Activated effector memory CD4-positive, alpha-beta T cell treated with Interleukin-2 at 50 U/mL for 16 hours (primary cell): ENCODE measurements at places on chromosomes 4 and X.

DNA sequence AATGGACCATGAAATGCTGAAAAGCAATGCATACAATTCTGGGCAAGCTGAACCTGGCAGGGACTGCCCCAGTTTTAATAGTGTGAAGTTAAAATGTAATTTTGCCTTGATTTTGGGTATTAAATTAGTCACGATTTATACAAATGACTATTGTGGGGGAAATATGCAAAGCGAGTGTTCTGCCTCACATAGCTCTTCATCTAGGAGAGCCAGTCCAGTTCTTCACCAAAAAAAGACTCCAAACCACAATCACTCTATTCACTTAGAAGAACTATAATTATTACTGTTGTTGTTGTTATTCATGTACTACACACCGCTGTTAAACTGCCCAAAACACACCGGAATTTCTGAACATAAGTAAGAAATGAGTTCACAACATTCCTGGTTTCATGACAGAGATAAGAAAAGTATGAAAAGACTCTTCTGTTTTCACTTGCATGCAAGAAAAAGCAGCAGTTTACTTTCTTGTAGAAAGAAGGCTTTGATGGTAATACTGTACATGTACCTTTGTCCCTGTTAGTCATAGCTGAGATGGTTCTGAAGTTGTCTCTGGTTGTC is 101.9 kb downstream of the QRFPR start:
- DNase-seq, result no peak

DNA sequence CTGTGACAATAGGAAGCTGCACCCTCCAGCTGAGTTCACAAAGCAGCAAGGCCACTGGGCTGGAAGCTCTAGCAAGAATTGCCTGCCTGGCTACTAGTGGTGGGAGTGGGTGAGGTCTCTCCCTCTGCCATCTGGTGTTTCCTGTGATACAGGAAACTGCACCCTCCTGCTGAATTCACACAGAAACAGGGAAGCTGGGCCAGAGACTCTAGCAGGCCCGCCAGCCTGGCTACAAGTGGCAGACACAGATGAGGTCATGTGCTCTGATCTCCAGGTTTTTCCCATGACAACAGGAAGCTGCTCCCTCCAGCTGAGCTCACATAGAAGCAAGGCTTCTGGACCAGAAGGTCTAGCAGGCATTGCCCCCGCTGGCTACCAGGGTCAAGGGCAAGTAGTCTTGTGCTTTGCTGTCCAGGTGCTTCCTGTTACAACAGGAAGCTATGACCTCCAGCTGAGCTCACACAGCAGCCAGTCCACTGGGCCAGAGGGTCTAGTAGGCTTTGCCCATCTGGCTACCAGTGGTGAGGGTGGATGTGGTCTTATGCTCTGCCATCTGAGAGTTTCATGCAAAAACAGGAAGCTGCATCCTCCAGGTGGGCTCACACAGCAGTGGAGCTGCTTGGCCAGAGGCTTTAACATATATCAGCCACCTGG is 41.5 kb upstream of the ZXDA start:
- no peak for DNase-seq

DNA sequence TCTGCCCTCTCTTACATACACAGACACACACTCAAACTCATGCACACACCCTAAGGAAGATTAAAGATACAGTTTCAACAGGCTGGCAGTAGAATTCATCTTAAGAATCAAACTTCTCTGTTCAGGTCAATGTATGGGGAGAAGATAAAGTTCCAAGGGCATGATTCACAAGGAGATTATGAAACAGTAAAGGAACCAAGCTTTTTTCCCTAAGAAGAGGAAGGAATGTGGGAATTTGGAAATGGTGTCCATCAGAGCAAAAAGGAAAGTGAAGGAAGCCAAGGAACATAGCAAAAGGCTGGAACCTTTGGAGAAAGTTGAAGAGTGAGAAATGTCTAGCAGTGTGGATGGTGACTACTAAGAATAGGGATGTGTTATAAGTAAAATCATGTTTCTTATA is 191.0 kb upstream of the NPY2R start:
- DNase-seq, result no peak

- DNase-seq, result no peak
Observed at GRCh38 chrX:69524781-69525363, 20.7 kb downstream of the NALF2 start.

GRCh38 chr4:84569009-84569408 is 13.9 kb upstream of the CDS1 start:
- DNase-seq, result no peak

- DNase-seq, result no peak
Observed at GRCh38 chr4:1082215-1083182, 30.9 kb downstream of the RNF212 start.

DNA sequence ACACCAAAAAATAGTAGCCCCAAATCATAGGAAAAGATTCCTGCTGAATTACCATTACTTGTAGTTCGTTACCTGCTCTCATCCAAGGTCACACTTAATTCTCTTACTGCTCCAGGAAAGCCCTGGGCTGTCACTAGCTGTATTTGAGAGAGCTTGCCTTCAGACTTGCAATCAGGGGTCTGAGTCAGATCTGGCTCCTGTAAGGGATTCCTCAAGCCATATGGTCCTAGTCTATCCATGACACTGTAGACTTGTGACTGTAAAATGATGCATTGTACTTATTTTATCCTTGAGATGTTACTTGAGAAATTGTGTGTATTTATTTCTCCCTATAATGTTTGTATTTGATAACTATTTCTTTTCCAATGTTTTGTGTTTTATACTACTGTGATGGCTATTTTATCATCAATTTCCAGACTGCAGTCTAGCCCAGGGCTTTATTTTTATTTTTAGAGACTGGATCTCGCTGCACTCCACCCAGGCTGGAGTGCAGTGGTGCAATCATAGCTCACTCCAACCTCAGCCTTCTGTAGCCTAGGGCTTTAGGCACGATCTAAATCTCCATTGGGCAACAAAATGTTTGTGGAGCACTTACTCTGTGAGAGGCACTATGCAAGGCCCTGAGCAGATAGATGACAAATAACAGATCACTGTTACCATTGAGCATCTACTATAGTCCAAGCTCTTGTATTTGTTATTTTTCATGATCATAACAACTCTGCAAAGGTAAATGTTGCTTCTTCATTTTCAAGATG is 24.2 kb downstream of the ERVMER34-1 start:
- DNase-seq, result no peak

- DNase-seq, result no peak
Observed at GRCh38 chrX:46447384-46447783, 97.8 kb downstream of the ZNF674 start.

DNA sequence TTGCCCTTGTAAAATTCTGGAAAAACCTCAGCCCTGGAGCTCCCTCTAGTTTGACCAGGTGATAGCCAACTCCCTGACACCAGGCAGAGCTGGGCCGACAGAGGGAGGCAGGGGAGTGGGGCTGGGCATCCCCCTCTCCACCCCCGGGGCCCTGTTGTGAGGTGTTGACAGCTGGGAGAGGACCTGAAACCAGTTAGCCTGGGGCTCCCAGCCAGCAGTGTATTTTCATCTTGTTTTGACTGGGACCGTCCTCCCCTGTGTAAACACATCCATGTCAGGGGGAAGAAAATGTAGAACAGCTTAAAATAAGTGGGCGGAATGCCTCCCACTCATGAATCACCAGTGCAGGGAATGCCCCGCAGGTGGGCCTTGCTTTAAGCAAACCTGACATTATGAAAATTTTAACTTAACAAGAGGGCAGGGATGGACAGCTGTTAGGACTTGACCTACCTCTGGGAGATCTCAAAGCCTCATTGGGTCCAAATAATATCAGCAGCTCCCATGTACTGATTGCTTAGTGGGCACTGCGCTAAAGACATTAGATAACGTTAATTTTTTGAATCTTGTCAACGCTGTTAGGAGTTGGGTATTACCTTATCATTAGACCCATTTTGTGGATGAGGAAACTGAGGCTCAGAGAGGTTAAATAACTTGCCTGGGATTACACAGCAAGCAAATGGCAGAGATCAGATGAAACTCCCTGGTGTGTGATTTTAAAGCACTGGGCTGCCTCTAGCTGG is 45.9 kb downstream of the TSC22D3 start:
- DNase-seq, result no peak

- no peak for DNase-seq
Observed at GRCh38 chrX:80511969-80512760, 91.9 kb downstream of the TENT5D start.

DNA sequence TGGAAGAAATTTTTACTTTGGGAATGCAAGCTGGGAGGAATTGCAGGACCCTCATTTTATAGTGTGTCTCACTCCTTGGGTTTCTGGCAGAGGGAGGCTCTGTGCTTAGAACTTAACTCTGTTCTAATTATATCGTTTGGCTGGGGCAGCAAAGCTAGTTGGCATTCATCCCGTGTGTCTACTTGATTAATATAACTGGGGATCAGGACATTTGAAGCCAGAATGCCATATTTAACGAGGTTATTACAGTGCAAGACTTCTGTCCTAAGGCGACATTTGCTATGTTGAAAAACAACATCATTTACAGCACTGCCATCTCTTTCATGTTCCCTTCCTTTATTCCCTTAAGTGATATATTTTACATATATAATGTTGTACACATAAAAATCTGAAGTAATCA is 179.1 kb upstream of the TBC1D9 start:
- DNase-seq, result no peak

- no peak for DNase-seq
Observed at GRCh38 chrX:71990518-71990917, 79.9 kb downstream of the NHSL2 start.

GRCh38 chr4:104592183-104592582 is 97.5 kb upstream of the CXXC4 start:
- no peak for DNase-seq

DNA sequence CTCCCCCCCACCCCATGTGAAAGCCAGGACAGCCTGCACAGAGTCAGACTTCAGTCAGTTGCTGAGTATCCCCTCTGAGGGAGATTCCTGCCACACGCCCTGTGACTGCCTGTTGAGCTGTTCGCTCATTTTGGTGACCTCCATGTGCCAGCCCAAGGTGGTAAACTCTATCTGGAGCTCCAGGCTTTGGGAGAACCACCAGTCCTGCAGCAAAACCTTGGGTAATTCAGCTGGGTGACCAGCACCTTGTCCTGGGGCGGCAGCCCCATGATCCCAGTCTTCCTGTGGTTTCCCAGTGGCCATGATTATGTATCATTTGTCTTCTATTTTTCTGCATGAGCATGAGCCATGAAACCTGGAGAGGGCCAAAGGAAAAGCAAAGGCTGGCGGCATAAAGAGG is 73.4 kb downstream of the NBDY start:
- no peak for DNase-seq

- DNase-seq, result no peak
Observed at GRCh38 chrX:113058634-113059033, 218.0 kb upstream of the AMOT start.

DNA sequence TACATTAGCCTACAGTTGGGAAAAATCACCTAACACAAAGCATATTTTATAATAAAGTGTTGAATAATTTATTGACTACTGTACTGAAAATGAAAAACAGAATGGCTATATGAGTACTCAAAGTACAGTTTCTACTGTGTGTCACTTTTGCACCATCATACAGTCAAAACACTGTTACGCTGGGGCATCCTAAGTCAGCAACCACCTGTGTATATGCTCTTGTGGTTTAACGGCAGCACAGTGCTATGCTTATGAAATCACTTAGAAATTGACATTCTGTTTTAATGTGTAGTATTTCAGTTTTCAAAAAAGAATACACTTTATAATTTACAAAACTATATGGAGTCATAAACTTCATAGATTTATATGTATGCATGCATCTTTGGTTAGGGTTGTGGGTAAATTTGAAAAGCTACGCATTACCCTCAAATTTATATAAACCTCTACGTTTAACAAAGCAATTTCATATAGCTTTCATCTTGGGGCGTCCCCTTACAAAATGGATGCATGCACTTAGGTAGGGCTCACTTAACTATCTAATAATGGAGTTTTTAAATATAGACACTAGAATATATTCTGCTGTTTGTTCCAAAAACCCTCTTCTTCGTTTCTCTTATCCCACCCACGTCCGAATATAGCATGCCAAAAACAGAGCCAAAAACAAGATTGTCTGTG is 690 bp upstream of the NEIL3 start:
- DNase-seq, result no peak

DNA sequence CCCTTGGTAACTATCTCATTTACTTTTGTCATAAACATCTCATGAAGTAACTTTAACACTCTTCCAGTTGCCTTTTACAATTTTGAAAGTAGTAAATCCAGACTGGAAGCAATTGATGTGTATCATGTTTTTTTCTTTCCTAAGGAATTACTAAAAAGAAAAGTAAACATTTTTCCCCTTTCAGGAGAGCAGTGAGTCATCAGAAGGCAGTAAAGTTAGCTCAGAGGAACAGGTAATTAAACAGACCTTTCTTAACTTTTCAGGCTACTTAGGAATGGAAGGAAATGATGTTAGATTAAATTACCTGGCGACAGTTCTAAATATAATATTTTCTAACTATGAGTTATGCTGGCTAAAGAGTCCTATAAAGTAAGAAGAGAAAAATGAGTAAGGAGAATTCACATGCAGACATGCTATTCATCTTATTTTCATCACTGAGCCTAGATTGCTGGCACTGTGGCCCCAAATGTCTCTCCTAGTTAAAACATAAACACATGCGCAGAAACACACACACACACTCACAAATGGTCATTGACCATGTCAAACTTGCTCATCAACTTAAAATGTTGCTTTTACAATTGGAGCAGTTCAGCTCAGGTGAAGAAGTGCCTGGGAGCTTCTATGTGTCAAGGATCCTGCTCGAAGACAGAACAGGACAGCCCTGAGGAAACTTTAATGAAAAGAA is 9.3 kb downstream of the DMP1 start:
- no peak for DNase-seq

- no peak for DNase-seq
Observed at GRCh38 chrX:19684311-19684710, 169.0 kb upstream of the MAP3K15 start.

DNA sequence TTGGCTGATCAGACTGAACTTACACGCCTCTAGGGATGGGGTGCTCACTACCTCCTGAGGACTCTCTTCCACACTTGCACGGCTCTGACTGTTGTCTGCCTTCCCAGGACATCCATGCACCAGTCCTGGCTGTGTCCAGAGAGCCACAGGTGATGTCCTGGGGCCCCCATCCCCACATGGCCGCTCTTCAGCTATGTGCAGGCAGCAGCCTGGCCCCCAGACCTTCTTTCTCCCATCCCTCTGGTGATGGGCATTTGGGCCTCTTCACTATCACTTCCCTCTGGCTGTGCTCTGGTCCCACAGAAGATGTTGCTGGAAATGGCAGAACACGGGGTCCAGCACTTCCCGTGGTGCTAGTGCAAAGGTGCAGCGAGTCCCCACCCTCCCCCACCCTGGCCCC is 40.9 kb upstream of the HMX1 start:
- no peak for DNase-seq

- DNase-seq, result no peak
Observed at GRCh38 chr4:94350095-94350494, 7.5 kb upstream of the HPGDS start.

GRCh38 chrX:137428766-137429591 is 136.9 kb upstream of the ZIC3 start:
- no peak for DNase-seq

GRCh38 chr4:85659610-85660218 is 184.8 kb downstream of the ARHGAP24 start:
- no peak for DNase-seq

DNA sequence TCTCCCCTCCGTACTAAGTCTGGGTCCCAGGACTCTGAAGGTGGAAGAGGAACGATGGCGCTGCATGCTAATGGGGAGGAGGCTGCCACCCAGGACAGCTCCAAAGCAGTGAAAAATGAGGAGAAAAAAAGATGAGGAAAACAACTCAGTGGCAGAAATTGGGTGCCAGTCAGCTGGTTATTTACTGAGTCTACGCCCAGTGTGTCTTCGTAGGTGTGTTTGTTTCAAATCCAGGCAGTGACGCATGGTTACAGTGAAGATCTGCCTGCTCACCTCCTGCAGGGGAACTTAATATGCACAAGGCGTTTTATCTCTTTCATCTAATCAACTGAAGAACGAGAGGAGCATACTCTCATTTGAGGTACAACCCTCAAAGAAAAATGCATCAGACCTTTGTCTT is 70.9 kb upstream of the FBXW7 start:
- DNase-seq, result no peak
